ENCODE measurements at places on chromosomes 3 and 15.

DNA sequence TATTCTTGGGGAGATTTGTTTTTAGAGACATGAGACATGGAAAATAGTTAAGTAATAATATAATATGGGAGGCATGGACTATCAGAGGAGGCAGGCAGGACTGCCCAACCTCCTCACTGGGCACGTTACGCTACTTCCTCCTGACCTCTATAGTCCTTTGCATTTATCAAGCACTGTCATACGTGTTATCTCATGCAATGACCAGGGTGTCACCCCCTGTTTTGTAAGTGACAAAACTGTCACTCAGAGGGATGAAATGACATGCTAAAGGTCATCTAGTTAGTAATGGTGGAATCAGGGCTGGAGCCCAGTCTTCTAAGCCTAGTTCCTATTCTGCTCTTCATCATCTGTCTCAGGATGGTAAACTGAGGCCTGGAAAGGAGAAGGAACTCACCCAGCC is 66.7 kb downstream of the ST6GAL1 start:
- peak; percentile 57 for DNase-seq

DNA sequence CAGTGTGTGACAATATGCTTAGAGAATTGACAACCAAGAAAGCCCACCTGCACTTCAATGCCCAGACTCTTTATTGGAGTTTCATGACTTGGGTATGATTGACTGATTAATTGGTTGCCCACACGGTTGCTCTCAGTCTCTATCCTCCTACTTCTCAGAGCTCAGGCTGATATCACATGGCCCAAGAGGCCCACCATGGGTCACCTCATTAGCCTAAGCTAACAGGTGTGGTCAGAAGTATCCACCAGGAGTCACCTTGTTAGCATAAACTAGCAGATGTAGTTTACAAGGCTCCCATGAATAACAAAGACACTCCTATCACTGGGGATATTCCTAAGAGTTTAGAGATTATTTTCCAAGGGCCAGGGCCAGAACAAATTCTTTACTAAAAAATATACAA is 120.2 kb upstream of the MBNL1 start:
- DNase-seq = no peak

DNA sequence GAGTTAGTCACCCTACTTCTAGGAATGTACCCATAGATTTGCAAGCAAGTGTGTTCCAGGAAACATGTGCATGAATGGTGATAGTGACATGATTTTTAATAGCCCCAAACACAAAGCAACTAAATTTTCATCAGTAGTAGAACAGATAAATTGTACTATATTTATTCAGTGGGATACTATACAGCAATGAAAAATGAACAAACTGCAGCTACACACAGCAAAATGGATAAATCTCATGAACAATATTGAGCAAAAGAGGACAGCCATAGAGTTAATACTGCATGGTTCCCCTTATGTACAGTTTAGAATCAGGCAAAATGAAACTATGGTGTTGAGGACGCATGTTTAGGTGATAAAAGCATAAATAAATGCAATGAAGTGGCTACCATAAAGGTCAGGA is 26.0 kb downstream of the MESP1 start:
- no peak for DNase-seq

DNA sequence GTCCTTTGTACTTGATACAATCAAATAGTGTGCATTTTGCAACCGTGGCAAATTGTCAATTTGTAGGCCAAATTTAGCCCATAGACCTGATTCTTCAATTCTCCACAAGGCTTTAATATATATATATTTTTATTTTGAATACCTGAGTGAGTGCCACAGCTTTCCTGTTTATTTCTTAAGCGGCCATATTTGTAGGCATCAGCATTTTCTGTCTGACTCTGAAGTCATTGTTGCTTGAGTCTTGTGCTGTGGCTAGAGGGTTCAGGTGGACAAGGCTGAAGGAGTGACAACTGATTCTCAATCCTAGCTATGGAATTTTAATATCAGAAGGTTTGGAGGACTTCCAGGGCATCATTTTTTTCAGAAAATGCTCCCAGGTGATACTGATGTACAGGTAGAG is 75.6 kb upstream of the NAALADL2 start:
- no peak for DNase-seq

- no peak for DNase-seq
Observed at GRCh38 chr3:117645561-117646242, 936.1 kb downstream of the TUSC7 start.

DNA sequence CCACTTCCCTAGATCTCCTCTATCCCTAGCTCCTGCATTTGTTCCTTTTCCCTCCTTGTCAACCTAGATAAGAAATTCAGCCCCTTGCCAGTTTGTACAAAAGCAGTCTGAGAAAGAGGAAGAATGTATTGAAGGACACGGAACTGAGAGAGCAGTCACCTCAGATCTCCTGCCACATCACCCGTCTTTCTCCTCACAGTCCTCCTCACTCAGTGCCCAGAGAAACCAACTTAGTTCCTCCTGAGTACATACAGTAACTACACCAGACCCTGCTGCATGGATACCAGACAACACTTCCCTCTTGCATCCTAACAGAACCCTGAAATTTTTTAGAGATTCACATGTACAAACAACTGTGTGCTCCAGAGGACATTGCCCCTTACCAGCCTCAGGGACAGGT is 563.6 kb upstream of the ADAMTS9 start:
- DNase-seq = no peak

DNA sequence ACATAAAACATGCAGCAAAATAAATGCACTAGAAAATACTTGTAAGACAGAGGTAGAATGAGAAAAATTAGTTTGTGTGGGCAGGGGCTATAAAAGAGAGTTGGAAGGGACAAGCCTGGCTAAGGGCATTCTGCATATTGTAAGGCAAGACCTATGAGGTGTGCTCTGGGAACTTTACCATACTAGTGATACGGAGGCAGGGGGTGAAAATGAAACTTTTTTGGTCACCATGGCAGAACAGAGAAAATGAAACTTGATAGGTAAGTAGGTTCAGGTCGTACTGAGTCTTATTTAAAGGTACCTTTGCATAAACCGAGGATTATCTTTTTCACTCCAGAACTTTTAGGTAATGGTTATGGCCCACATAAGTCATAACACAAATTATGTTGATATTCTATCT is 74.7 kb upstream of the ACKR4 start:
- no peak for DNase-seq
